T-helper 9 cell (primary cell): ENCODE measurements at places on chromosomes 11 and 22.

DNA sequence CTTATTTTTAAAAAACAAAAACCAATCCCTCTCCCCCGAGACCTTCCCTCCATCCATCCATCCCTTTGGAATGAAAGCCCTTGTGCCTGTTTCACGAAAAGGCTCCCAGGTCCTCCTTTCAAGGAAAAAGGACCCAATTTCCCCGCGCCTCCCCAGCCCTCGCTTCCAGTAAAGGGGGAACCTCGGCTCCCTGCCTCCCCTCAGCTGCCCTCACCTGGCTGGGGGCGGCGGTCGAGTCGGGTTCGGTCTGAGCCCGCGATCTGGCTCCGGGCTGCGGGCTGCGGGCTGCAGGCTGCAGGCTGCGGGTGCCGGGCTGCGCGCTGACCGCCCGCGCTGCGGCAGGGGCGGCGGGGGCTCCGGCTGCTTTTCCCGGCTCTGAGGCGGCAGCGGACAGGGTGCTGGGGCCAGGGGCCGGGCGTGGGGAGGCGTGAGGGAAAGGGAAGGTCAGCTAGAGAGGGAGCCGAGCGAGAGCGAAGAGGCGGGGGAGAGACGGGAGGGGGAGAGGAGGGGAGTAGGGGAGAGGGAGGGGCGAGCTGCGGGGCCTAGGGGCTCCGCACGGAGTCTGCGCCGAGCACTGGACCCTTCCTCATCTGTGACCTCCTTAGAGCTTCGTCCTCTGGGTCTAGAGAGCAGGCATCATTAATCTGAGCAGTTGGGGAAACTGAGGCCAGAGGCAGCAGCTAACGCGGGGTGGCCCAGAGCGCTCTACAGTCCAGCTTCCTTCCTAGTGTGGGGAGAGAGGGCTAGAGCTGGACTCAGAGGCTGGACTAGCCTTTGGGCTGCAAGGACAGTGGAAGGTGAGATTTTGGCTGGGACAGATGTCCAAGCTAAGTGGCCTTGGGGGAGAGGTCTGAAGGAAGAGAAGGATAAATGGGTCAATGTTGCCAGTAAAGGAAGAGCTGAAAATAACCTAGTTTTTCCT, at the start of gene C1QTNF4:
Gene C1QTNF4 (minus strand): TSS at position 478 of the 922 bp plus-strand sequence. CDS start 3,601 bp downstream, outside the sequence.
- DNase-seq: no peak

DNA sequence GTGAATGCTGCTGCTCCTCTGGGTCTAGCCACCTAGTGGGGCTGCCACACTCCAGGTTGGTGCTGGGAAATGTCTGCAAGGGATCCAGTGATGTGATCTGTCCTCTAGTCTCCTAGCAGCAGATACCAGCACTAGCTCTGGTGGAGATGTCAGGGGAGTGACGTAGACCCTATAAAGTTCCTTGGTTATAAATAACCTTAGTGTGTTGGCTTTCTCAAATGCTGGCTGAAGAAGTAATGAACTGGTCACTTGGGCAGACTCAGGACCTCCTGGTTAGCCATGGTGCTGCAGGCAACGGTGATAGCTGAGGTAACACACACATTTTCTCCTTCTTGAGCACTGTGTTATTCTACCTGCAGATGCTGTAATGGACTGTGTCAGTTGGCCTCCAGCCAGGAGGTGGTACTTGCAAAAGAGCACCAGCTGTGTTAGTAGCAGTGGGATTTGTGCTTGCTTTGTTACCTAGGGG, 35.5 kb downstream of the BBOX1 start:
- no peak for DNase-seq

DNA sequence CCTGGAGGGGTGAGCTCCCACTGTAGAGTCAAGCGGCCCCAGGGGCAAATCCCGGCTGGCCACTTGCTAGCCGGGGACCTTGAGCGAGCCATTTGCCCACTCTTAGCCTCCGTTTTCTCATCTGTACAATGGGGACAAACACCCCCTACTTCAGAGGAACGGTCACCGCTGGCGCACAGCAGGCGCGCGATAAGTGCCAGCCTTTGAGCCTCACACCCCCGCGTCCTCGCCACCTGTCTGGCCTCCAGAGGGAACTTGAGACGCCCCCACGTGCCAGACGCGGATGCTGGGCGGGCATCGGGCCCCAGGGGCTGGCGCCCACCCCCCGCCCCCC, 72.6 kb upstream of the TCF20 start:
- DNase-seq: no peak

DNA sequence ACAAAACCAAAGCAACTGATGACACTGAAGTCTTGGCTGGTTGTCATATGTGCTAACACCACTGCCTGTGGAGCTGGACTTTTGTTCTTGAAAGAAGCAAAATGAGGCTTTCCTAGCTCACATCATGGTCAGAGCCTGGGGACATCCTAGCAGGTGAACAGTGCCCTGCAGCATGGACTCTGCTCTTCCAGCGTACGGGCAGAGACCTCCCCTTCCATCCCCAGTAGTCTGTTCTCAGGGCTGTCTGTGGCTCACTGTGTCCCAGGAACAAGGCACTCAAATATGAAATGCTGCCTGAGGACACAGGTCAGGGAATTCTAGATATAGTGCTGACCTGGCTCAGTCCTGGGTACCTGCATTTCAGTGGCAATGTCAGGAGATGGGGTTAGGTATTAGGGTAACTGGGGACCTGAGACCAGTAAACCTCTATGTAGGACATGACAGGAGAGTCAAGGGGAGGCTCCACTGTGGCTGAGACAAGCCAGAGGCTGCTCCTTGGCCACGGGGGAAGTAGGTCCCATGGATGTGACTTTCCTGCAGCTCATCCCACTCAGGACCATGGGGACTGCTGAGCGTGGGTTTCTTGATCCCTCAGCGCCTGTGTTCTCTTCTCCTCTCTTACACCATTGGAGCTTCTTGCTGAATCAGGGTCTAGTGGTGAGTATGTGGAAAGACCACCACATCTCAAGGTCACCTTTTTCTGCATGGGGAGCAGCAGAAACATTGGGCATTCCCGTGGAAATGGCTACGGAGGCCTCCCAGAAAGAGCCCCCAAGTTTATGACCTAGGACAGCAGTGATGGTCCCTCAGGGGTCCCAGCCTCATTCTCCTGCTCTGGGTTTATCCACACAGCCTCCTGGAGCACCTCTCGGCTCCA, 80.1 kb downstream of the ZNF280B start:
- DNase-seq: no peak

- DNase-seq: no peak
These were observed 10.9 kb upstream of the SOX6 start for GRCh38 chr11:16367252-16367651.

DNA sequence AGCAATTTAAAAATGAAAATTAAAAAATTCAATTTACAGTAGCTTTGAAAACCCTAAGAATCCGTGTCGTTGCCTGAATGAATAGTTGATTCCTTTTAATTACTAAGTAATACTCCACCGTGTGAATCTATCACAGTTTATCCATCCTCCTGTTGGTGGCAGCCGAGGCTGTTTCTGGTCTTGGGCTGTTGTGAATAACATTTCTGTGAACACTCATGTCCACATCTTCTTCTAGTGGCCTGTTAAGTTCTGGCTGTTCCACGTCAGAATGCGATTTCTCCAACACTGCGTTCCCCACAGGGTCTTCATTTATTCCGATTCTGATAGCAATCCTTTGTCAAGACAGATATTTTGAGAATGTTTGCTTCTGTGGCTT, 223.0 kb downstream of the TBC1D22A start:
- no peak for DNase-seq

DNA sequence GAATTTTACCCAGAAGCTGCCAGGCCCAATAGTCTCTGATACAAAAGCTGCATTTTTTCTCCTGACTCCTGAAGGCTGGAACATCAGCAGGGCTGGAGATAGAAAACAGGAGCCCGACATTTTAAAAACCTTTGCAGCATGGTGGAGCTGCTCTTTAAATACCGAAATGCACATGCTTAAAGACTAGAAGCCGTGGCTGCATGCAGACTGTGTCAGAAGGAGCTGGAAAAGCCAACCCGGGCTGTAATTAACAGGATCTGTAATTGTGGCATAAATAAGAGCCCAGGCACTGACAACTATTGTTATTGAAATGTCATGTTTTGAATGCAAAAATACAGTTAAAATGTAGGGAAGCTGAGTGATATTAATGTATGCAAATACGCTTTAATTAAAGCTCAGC, 304.9 kb upstream of the PLET1 start:
- no peak for DNase-seq

DNA sequence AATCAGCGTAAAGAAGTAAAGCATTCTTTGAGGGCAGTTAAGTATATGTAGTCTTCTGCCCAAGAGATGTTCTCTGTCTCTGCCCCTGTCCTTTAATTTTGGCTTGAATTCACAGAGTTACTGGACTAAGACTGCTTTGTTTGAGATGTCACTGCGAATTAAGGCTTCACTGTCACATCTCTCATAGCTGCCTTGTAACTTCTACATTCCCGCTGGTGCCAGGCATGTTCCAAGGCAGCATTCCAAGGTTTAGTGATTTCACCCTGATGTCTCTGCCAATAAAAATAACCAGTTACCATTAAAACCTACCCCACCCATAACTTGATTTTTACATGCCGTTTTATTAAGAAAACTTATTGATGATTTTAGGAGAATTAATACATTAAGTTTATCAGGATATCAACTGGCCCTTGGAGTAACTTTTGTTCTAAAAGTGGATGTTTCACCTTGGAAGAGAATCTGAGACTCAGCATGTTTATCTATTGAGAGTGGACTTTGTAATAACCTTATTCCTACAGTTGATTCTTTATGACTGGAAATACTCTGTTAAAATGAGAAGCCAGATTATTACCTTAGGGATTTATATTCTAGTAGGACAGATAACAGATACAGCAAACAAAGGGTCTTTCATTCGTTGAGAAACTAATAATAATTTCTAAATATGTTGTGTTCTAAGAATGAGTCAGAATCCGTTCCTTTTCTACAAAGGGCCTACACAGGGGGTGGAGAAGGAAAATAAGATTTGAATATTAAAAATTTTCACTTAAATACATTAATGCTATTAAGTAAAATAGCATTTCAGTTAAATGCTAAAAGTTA, 110.2 kb downstream of the UVRAG start:
- no peak for DNase-seq

DNA sequence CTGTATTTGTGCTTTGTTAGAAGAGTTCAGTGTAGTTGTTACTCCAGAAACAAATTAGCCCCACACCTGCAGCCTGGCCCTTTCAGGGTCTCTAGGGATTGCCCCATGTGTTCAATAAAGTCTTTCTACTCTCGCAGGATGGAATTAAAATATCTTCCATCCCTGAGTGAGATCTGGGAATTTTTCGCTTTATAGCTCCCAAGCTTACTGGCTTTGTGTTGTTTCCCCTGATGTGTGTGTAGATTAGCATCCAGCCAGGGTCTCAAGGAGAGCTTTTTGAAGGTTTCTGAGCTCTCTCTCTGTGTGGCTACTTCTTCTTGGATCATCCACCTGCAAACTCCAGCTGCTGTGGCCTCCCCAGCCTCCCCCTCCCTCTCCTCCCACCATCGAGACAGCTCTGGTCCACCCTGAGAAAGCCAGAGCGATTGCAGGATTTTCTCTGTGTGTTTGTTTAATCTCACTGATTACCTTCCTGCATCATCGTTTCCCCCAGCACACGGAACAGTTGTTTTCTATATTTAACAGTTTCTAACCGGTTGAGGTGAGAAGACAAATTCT, 553.5 kb downstream of the TBC1D22A start:
- DNase-seq: no peak

- DNase-seq: no peak
These were observed 112.9 kb upstream of the DDI1 start for GRCh38 chr11:103923451-103923931.

GRCh38 chr11:119030029-119030328, 698 bp downstream of the SLC37A4 start:
- no peak for DNase-seq

DNA sequence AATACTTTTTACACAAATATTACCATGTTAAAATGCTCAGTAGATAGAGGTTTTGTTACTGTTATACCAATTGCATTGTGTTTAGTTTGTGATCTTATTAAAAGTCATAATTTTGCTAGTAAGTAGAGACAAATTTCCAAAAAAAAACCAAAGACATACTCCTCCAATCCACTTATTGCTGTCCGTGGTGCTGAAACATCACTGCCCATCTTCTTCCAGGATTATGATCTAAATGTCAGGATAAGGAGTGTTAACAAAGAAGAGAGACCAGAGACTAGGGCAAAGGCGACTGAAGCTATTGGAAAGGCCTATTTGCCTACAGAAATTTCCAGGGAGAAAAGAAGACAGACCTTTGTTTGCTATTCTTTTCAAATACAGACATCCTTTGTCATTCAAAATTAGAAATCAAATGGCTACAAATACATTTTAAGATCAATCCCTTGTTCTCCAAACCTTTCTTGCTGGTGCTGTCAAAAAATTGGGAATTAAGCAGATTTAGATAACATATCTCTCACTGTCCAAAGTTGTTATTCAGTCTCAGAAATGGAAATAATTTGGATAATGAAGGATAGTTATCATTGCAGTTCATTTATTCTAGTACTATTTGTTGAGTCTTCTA, 199.7 kb downstream of the C11orf91 start:
- DNase-seq: no peak

GRCh38 chr11:125262194-125262829, 97.8 kb downstream of the PKNOX2 start:
- no peak for DNase-seq

- DNase-seq: no peak
These were observed 8.5 kb upstream of the TBC1D10A start for GRCh38 chr22:30335236-30335635.

- no peak for DNase-seq
These were observed 348.6 kb downstream of the MN1 start for GRCh38 chr22:27452922-27453321.

GRCh38 chr11:77126156-77126775, 1.8 kb upstream of the MYO7A start:
- DNase-seq: no peak

DNA sequence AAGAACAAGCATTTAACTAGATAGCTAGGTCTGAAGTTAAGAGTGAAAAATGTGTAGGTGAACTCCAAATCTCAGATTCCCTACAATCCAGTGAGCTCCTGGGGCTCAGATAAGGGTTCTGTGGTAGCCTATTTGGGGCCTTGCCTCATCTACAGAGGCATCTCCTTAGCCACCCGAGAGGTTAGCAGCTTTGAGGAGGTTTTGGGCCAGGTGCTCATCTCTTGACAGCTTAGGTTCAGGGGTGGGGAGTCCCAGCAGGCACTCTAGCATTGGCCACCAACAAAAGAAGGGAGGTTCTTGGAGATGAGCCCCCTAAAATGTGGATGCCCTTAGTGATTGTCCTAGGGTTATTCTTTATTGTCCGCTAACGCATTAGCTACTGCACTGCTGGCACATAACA, 184.4 kb upstream of the B3GAT1 start:
- no peak for DNase-seq

GRCh38 chr11:27255447-27255828, 107.6 kb downstream of the CCDC34 start:
- DNase-seq: no peak

GRCh38 chr11:7516475-7516874, 2.7 kb downstream of the PPFIBP2 start:
- DNase-seq: no peak

GRCh38 chr11:12552692-12553091, 121.5 kb upstream of the TEAD1 start:
- no peak for DNase-seq

GRCh38 chr11:117809236-117810055, 12.4 kb upstream of the DSCAML1 start:
- no peak for DNase-seq

DNA sequence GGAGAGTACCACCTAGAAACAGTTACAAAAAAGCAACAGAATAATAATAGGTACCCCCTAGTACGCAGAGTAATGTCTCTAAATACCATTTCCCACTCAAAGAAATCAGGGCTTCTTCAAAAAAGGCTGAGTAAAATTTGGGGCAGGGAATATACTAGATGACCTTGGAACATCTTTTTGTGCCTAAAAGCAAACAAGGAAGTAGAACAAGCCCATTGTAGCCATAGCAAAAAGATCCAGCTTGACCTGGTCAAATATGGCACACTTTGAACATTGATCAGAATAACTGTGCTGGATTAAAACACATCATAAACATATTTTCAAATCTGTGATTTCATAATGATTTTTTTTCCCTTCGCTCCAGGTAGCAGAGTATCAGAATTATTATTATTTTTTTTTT, 91.5 kb downstream of the YAP1 start:
- DNase-seq: no peak
